ENCODE measurements at places on chromosomes 4 and X.

DNA sequence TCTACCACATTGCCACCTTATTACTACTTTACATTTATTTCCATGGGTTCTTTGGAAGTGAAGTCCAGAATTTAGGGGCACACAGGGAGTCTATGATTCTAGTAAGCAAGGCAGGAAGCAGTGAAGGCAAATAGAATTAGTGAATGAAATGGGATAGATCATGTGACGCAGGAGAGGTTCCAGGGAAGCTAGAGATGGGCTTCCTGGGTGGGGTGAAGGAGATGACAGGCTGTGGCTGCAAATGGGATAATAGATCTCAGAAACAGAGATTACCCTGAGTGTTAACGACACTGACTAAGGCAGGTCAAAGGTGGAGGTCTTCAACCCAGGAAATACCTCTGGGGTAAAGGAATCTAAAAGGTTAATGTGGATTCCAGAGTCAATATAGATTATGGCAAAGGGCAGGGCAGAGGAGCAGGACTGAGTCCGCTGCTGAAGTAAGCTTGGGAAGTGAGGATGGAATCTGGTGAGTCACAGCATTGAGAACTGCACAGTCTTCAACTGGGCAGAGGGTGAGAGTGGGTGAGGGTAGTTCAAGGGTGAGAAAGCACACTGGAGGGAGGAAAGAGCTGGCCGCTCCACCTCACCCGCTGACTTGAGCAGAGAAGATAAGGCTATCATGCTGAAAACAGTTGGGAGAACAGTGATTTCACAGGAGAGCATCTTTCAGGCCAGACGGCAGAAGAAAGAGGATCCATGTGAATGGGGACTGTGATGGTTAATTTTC lies 70.8 kb downstream of the ANXA3 start:
- DNase-seq = no peak

GRCh38 chr4:92735025-92735665 lies 431.4 kb downstream of the GRID2 start:
- no peak for DNase-seq

- DNase-seq = no peak
Observed at GRCh38 chrX:102860235-102860634, 76.8 kb upstream of the RAB40AL start.

DNA sequence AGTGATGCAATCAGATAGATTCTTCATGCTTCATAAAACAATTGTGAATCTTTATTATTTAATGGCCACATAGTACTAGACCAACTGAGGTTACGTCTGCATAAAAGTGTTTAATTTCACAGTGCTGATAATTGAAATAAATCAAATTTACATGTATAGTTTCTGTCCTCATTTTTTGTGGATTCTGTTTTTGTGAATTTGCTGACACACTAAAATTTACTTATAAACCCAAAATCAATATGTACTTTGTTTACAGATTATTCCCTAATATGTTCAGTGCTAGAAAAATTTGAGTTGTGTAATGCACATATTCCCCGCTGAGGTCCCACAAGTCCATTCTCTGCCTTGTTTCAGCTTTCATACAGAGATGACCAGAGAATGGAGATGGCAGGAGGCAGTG lies 759.8 kb downstream of the CENPC start:
- DNase-seq = no peak

GRCh38 chr4:73037057-73037456 lies 32.5 kb downstream of the COX18 start:
- DNase-seq = no peak

DNA sequence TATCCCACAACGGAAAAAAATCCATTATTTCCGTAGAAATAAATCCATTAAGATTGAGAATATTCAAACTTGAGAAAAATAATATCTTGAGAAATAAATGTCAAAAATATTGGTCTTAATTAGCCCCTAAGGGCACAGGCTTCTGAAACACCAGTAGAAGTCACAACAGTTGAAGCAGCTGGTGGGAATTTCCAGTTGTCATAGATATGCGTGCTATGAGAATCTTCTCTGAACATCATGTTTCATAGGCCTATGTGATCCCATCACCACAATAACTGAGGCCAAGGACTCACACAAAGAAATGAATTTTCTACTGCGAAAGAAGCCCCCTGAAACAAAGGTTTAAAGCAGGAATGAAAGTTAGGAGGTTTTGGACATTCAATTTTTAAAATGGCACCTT lies 292.0 kb downstream of the DTHD1 start:
- no peak for DNase-seq

- no peak for DNase-seq
Observed at GRCh38 chrX:110748256-110748806, 47.3 kb downstream of the CHRDL1 start.

- DNase-seq = peak; percentile 35
Observed at GRCh38 chrX:103878466-103879122, 46.5 kb upstream of the RAB9B start.

DNA sequence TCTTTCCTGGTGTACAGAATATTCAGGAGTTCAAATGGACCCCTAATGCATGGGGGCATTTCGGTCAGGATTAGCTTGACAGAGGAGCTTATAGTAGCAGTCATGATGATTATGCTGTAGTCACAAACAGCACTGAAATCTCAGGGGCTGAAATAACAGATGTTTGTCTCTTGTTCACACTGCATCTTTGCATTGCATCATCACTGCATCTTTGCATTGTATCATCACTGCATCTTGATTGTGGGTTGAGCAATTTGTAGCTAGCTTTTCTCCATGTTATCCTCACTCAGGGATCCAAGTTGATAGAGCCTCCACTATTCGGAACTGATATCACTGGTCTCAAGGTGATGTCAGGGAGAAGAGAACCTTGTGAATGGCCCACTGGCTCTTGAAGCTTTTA lies 160.9 kb downstream of the GATB start:
- DNase-seq = no peak

- DNase-seq = no peak
Observed at GRCh38 chr4:170729236-170729635, 639.5 kb upstream of the AADAT start.

DNA sequence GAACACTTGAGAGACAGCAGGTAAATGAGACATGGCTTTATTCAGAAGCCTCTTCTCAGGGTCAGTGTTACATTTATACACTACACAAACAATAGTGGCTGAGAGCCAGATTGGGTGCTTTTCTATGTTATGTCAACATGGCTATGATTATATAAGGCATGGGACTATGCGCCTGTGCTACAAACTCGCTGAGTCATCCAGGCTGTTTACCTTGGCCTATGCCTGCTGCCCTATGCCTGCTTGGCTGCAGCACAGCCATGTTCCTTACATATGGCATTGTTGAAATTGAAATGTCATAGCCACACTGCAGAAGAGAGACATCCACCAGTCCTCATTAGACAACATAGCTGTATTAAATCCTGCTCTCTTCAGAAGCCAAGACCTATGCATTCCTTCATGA lies 236.3 kb upstream of the NWD2 start:
- no peak for DNase-seq

DNA sequence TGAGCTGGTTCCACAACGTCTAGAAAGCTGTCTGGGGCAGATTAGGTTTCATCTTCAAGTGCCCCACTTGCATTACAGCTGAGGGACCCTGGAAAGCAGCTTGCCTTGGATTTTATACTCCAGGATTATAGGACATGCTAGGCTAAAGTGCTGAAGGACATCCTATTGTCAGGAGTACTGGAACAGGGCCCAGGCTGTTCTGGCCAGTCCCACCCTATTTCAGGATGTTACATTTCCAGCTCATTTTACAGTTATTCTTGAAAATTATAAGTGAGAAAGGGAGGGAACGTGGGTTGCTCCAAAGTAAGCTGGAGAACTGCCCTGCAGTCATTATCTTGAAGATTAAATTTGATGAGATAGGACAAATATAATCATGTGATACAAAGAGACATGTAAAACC lies 71.0 kb upstream of the UGT8 start:
- no peak for DNase-seq

- DNase-seq = no peak
Observed at GRCh38 chr4:69787879-69788278, 27.5 kb upstream of the SULT1B1 start.

DNA sequence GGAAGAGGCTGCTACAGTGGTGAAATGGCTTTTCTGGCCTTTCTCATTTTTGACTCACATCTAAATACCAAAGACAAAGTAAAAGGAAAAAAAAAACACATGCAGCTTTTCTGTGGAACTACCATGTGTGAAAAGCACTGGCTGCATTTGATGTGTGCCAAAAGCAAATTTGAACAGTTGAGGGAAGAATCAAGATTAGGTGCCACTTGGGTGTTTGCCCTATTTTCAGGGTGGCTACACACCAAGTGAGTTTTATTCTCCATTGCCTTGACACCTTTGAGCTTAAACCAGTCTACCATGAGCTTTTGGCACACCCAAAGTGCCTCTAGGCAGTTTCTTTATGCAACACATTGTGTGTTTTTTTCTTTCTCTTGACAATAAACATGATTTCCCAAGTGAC lies 423.9 kb downstream of the FAM133A start:
- DNase-seq = no peak

DNA sequence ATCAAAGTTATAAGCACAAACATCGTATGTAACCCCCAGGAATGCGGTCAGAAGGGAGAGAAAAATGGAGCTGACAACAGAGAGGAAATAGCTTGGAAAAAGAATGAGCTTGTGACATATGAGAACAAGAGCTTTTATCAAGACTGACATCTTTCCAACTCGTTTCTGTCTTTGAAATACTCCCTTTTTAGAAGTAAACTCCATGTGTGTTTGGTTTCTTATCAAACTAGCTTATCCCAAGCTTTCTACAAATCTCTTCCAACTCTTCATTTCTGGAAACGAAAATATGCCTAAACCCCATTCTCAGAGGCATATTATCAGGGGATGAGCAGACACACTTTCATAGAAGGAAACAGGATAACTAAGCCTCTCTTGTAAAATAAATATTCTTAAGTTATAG lies 235.4 kb downstream of the NAF1 start:
- DNase-seq = no peak

- DNase-seq = no peak
Observed at GRCh38 chrX:17377091-17377717, 2.2 kb downstream of the NHS start.

- no peak for DNase-seq
Observed at GRCh38 chrX:66410806-66411205, 228.1 kb downstream of the EDA2R start.

- DNase-seq = no peak
Observed at GRCh38 chrX:11664211-11665167, 1.2 kb downstream of the ARHGAP6 start.

- no peak for DNase-seq
Observed at GRCh38 chr4:123166023-123166422, 230.6 kb upstream of the SPRY1 start.

DNA sequence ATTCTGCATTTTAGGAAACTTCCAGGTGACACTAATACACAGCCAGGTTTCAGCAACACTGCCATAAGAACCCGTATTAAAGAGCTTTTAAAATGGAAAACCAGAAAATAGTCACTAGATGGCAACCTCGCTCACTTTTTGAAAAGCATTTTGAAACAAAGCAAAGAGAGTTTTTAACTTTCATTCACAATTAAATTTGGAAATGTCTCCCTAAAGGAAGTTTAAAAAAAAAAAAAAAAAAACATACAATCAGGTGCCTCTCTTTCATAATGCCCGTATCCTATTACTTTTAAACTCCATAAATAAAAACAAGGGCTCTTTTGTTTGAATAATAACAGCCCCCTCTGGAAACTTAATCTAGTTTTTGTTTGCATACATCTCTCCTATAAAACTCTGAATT lies 20.3 kb downstream of the MEPE start:
- DNase-seq = peak; percentile 66

DNA sequence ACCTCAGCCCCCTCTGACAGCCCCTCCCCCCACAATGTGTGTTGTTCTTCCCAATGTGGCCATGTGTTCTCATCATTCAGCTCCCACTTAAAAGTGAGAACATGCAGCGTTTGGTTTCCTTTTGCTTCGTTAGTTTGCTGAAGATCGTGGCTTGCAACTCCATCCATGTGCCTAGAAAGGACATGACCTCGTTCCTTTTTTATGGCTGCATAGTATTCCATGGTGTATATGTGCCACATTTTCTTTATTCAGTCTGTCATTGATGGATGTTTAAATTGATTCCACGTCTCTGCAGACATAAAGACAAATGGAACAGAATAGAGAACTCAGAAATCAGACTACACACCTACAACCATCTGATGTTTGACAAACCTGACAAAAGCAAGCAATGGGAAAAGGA lies 46.0 kb downstream of the ARX start:
- DNase-seq = no peak

GRCh38 chrX:17475449-17476217 lies 100.6 kb downstream of the NHS start:
- DNase-seq = no peak

DNA sequence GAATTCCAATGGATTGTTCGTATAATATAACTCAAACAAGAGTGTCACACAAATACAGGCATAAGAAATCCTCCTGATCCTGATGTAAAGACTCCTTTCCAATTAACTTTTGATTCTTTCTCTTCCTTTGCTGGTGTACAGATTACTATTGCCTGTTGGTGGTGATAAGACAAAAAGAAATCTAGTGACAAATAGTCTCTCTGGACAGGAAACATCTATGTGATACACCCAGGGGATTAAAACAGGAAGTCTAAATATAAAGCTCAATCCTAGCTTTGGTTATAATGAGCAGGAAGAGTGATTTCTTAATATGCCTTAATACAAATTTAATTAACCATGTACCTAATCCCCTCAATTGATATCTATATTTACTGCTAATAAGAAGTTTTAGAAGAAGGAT lies 45.1 kb downstream of the ARHGEF6 start:
- no peak for DNase-seq

- DNase-seq = no peak
Observed at GRCh38 chrX:57817302-57817701, 93.0 kb downstream of the ZXDA start.

DNA sequence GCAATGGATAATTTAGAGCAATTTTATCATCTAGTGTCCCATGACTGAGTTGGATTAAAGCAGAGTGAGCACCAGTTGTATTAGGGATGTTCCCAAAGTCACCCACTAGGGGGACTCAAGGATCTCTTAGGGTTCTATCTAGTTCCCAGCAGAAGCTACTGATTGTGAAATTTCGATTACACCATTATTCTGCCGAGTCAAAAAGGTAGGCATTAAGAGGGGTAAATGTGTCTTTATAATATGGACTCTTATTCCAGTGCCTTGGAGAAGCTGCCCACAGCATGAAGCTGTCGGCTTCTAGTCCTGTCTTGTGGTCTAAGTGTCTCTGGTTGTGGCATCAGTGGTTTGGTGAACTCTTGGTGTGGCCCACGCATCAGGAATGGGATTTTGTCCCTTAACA lies 53.3 kb downstream of the RGS12 start:
- DNase-seq = peak; percentile 68

- no peak for DNase-seq
Observed at GRCh38 chrX:133723930-133724329, 261.5 kb downstream of the GPC3 start.

DNA sequence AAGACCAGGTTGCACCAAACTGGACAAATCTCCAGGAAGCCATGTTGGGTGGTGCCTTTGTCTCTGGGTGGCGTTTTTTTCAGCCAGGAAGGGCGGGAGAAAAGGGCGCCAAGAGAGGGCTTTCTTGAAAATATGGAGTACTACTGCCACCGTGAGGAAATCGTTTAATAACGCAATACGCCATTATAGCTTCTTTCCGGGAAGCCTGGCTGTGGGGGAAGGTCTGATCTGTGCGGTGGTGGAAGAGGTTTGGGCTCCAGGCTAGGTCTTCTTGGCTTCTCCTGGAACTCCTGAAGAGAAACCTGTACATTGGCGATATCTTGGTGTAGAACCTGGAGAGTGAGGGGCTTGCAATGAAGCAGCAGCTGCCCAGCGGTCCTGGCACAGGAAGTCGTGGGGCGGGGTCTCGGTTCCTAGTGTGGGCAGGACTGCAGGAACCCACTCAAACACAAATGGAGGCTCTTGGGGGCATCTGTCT lies 202.7 kb downstream of the OR13H1 start:
- DNase-seq = peak; percentile 63

- DNase-seq = peak; percentile 50
Observed at GRCh38 chr4:152531479-152531878, 4.4 kb downstream of the FBXW7 start.

Data from COLO829 (cell line).